ENCODE measurements at places on chromosomes 6 and 20. TPM values are rescaled to one million over a fixed set of nuclear protein-coding genes. Genes with fewer than 3 reads are reported as not detected.
A peak's percentile ranks its signal among the peaks of the same experiment; 100 is the strongest.

DNA sequence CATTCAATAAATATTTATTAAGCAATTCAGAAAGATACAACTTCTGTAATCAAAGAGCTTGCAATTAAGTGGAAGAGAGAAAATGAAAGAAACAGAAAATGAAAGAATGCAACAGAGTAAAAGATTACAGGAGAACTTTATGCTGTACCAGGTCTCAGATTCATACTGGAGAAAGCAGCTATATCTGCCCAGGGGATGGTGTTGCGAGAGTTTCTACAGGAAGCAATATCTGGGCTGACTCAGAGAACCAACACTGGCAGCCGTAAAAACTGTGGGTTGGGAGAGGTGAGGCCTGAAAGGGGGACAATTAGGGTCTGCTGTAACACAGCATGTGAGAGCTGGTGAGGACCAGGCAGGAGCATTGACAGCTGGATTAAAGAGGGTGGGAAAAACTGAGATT is 256.7 kb upstream of the TCF21 start:
- no peak for DNase-seq
- H3K4me1 ChIP-seq, result no peaks in the 10 kb centered on the region
- H3K27me3 ChIP-seq, result no peaks in the 10 kb centered on the region
- no peaks in the 10 kb centered on the region for H3K36me3 ChIP-seq
- no peak overlapping the region for H3K4me3 ChIP-seq

GRCh38 chr6:46628498-46628897 is 24.1 kb downstream of the CYP39A1 start:
- no peak overlapping the region for H3K27ac ChIP-seq
- H3K4me1 ChIP-seq, result no peaks in the 10 kb centered on the region
- no peak overlapping the region for H3K4me3 ChIP-seq
- H3K36me3 ChIP-seq, result no peaks in the 10 kb centered on the region

GRCh38 chr20:2292416-2293110 is 3.2 kb upstream of the TGM3 start:
- no peak overlapping the region for H3K4me3 ChIP-seq
- H3K27me3 ChIP-seq, result peaks cover 1% of the 10 kb centered on the region
- DNase-seq, result no peak

GRCh38 chr6:164996838-164997237 is 312.6 kb downstream of the C6orf118 start:
- H3K4me1 ChIP-seq, result no peaks in the 10 kb centered on the region
- no peak overlapping the region for H3K4me3 ChIP-seq
- no peaks in the 10 kb centered on the region for H3K27me3 ChIP-seq
- H3K36me3 ChIP-seq, result no peaks in the 10 kb centered on the region
- DNase-seq, result no peak
- H3K27ac ChIP-seq, result no peak overlapping the region

- no peaks in the 10 kb centered on the region for H3K4me1 ChIP-seq
- H3K27ac ChIP-seq, result no peak overlapping the region
- no peaks in the 10 kb centered on the region for H3K36me3 ChIP-seq
- DNase-seq, result no peak
Observed at GRCh38 chr6:5469101-5469846, 208.0 kb downstream of the FARS2 start.

DNA sequence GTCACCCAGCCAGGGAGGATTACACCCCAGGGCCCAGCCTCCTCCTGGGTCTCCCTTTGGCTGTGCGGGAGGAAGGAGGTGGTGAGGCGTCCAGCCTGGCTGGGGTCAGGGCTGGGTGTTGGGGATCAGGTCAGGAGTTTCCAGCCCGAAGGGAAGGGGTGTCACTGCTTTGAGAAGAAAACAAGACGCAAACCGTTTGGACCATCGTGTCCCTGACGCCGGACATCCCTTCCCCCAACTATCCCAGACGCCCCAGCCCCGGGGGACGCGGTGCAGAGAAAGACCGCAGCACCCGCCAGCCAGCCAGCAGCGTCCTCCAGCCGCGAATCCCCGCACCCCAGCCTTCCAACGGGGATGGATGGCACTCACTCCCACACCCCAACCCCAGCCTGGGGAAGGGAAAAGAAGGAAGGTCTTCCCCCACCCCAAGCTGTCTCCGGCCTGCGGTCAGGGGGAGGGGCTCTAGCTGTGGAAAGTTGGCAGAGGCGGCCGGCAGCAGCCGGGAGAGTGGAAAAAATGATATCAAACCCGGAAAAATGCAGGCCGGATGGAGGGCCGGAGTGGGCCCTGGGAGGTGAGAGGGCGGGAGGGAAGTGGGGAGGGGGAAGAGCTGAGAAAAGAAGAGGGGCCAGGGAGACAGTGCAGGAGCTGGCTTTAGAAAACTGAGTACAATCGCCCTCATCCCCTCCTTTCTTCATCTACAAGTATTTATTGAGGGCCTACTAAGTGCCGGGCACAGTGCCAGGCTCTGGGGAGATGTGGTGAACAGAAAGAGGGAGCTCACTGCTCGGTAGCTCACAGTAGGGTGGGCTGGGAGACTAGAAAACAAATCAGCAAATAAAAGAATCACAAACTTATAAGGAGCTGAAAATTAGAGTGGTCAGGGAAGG is 10.6 kb downstream of the REM1 start:
- no peaks in the 10 kb centered on the region for H3K36me3 ChIP-seq
- DNase-seq, result no peak
- peak overlapping the region; percentile 35 for H3K27ac ChIP-seq
- H3K27me3 ChIP-seq, result peaks cover 17% of the 10 kb centered on the region

DNA sequence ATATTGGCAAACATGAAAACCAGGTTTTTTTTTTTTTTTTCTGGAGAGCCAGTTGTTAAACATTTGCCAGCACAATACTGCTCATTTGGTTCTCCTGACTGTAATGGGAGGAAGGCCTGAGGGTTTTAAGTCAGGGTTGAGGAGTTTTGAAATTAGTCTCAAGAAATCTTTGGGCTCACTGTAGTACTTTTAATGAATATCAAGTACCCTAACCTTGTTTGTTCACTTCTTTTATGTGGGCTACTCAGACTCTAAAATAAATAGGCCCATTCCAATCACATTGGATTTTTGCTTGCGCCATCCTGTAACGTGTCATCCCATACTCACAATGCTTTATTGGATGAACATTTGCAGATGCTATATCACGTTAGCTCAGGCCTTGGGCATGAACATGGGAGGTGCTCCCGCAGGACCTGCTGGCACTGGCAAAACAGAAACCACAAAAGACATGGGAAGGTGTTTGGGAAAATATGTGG is 146.9 kb downstream of the DNAH8 start:
- H3K27ac ChIP-seq, result no peak overlapping the region
- no peaks in the 10 kb centered on the region for H3K36me3 ChIP-seq
- peaks cover 16% of the 10 kb centered on the region for H3K27me3 ChIP-seq
- H3K4me3 ChIP-seq, result no peak overlapping the region
- DNase-seq, result no peak
- H3K4me1 ChIP-seq, result no peaks in the 10 kb centered on the region

Gene SPATA2
- 10.4 TPM for total RNA-seq

Gene SLC22A2
- total RNA-seq, result not detected

Gene SCGN
- not detected for total RNA-seq
